ENCODE measurements at places on chromosomes 12 and 14.
A peak's percentile ranks its signal among the peaks of the same experiment; 100 is the strongest.

GRCh38 chr14:77406718-77407117 lies 16.6 kb downstream of the NOXRED1 start:
- DNase-seq = no peak

- no peak for DNase-seq
Measured at GRCh38 chr14:67576216-67576955, 23.7 kb downstream of the PIGH start.

- DNase-seq = no peak
Measured at GRCh38 chr12:71684081-71684480, 1.8 kb upstream of the TMEM19 start.

- peak; percentile 7 for DNase-seq
Measured at GRCh38 chr14:104085032-104085888, at the start of gene ASPG. ASPG (plus strand) TSS chr14:104085700; CDS start chr14:104085771, 71 bp downstream.

GRCh38 chr14:104443391-104444158 lies 136.0 kb upstream of the C14orf180 start:
- DNase-seq = no peak

DNA sequence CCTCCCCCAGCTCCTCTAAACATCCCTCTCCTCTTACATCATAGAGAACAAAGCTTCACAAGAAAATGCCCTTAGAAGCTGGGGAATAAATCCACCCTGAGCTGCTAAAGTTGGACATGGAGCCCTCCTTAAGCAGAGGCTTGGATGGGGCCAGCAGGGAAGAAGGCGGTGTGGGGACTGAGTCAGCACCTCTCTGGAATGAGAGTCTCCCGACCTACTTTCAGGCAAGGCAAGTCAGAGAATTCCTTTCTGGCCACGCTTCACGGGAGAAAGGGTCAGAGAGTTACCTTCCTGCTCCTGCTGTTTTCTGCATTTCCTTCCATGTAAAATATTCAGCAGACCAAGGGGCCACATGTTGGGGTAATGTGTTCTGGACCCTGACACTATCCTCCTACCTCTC lies 113.3 kb upstream of the PRB2 start:
- no peak for DNase-seq

DNA sequence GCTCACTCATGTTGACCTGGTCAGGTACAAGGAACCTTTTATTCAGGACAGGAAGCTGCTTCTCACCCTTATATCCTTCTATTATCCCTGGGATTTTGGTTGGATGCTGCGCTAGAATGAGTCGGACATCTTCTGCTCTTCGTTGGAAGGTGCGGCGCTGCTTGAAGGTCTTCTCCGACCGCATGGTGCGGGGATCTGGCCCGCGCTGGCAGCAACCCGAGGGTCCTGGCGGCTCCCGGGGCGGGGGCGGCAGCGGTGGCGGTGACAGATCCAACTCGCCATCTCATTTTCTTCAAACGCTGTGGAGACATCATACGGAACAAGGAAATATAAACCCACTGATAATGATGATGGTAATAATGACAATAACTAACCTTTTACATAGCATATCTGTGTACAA lies 126.3 kb downstream of the ATXN7L3B start:
- no peak for DNase-seq

- no peak for DNase-seq
Measured at GRCh38 chr14:86321151-86321550, 791.2 kb downstream of the FLRT2 start.

- DNase-seq = peak; percentile 49
Measured at GRCh38 chr12:694734-695503, 31.7 kb upstream of the NINJ2 start.

GRCh38 chr12:54549774-54550451 lies 512 bp downstream of the PDE1B start:
- DNase-seq = peak; percentile 29

DNA sequence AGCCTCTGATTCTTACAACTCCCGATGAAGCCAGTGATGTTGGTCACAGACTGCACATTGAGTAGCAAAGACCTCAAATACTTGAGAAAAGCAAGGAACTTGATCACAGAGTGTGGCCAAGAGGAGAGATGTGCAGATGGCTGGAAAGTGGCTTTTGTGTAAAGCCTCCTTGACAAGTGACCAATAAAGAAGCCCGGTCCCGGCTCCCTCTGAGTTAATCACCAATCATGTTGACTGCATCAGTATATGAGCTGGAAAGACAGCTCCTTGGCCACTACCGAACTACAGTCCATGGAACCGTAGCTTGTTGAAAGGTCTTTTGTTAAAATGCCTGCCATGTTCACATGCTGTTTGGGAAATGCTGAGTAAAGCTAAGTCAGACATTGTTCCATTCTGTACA lies 23.7 kb upstream of the SERPINA6 start:
- DNase-seq = no peak

DNA sequence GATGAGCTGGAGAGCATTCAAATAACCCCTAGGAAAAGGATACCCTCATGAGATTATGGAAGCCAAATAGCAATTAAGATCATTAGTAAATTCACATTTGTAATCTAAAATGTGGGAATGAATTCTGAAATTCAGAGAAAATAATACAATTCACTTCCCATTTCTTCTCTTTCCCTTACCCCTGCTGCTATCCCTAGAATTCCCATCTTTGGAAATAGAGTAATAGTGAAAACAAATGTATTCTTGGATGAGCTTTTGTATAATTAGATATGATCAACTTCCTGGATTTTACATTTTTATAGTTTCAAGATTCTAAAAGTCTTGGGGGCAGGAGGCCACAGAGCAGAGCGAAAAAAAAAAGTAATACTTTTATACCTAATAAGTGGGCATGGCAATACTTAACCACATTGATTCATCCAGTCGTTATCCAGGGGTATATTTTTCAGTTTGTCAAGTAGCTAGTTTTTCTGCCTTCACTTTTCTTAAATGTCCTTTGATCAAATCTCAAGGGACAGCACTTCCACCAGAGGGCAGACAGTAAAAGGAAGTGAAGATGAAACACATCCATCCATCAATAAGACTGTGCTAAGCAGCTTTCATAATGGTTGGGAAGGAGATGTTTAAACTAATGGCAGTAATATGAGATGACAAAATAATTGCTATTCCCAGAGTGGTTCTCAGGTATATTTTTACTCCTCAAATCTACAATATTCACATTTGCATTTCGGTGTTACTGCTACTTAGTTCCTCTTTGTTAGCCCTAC lies 401.3 kb downstream of the DIO2 start:
- DNase-seq = no peak

DNA sequence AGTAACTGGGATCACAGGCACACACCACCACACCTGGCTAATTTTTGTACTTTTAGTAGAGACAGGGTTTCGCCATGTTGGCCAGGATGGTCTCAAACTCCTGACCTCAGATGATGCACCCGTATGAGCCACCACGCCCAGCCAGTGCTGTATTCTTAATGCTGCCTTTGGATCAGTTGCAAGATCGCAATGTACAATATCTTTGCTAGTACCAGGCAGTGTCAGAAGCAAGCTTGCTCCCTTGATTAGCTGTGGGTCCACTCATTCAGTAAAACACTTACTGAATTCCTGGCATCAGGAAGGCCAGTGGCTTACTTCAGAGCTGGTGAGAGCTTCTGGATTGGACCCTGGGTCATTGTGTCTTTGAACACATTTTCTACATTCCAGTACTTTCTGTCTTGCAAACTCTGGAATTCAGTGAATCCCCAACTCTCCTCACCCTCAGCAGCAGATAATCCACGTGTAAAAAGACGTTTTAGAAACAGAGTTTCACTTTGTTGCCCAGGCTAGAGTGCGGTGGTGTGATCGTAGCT lies 1183.7 kb downstream of the AACS start:
- no peak for DNase-seq

DNA sequence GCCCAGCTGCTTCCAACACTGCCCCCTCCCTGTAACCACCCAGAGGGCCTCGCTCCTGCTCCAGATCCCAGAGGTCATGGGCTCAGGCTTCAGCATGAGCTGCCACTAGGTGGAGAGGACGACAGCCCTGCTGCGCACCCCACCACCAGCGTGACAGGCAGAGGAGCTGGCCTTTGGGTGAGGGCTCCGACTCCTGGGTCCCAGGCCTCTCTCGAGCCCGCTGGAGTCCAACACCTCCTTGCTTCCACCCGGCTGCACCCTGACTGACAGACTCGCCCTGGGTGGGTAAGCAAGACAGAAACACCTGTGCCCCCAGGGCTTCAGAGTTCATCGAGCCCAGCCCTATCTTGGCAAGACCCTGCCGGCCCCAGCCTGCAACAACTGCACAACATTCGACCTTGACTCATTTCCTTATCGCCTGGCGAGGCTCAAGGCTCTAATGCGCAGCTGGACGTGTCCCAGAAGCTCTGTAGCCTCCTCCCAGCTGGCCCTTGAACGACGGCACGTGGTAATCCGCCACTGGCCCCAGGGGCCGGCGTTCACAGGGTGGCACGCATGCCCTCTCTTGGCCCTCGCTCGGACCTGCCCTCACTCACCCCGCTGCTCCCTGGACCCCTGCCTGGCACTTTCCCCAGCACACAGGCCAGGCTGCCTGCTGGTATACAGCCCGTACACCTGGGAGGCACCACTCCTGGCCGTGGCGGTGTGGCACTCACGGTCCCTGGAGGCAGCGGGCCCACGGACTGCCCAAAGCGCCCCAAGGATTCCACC lies 28.0 kb downstream of the VPS37B start:
- DNase-seq = no peak

DNA sequence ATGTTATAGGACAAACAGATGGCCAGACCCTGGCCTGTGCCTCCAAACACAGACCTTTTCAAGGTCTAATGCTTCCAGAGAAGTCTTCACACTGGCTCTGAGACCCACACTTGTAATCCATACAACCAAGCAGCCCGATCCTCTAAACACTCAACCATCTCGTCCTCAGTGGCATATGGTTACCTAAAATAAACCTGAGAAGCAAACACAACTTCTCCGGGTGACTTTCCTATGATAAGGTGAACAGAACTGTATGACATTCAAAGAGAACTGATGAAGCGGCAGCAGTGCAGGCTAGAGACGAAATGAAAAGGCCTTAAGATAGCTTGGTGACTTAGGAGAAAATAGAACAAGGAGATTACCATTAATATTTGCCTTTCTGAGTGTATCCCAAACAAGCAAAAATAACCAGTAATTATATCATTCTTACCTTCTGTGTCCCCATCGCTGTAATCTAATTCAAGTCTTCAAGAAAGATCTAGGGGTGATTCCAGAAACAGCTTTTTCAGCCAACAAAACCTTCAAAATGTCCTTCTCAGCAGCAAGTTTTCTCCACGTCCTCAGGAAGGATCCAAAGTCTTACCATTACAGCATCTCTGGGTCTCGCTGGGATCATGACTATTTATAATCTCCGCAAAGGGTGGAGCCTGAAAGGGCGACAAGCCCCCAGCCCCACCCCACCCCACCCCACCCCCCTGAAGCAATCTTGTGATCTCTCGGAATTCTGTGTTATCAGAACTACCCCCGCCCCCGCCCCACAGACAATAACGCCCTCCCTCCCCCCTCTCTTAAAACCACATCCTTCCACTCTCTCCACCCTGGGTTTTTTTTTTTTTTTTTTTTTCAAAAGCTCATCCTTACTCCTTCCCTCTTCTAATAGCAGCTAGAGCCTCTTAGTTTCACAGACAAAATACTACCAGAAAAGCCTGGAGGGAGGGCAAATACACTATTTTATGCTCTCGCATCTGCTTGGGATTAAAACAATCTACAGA lies at the start of gene SLC2A3:
Gene SLC2A3, minus strand, starts transcription at position 598 of the 992 bp plus-strand sequence. Its CDS starts 153 bp downstream, at position 445.
- DNase-seq = peak; percentile 41

DNA sequence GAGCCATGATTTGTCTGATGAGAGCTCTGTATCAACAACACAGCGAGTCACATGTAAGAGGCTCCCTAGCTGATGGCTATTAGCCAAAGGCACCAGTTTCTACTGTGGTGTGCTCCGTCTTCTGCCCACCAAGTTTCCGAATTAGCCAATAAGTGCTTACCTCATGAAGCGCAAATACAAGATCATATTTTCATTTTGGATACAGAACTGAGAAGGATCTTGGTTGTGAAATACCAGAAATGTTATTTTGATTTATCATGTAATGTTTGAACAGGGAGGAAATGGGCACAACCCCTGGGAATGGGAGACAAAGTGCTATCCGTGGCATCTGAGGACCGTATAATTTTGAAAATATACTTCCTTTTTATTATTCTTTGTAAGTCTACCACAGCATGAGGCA lies 234.3 kb downstream of the DACT1 start:
- DNase-seq = no peak

- no peak for DNase-seq
Measured at GRCh38 chr12:4762773-4763172, 42.6 kb downstream of the GALNT8 start.

GRCh38 chr14:23776296-23776695 lies 140.1 kb downstream of the DHRS2 start:
- DNase-seq = no peak

DNA sequence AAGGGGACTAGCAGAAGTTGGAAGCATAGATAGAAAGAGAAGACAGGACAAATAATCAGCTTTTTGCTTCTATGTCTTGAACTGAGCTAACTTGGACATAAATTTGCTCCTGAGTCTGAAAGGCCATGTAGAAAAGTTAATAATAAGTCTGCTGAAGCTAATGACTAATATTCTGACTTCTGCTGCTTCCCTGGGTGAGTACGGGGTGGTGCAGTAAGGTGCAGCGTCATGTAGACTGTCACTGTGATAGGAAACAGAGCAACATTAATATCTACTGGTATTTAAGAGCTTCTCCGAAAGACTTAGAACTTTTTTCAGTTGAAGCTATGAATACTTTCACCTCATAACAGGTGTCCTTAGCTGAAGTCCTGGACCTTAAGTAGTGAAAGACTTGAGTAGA lies 34.1 kb upstream of the CPM start:
- DNase-seq = no peak

DNA sequence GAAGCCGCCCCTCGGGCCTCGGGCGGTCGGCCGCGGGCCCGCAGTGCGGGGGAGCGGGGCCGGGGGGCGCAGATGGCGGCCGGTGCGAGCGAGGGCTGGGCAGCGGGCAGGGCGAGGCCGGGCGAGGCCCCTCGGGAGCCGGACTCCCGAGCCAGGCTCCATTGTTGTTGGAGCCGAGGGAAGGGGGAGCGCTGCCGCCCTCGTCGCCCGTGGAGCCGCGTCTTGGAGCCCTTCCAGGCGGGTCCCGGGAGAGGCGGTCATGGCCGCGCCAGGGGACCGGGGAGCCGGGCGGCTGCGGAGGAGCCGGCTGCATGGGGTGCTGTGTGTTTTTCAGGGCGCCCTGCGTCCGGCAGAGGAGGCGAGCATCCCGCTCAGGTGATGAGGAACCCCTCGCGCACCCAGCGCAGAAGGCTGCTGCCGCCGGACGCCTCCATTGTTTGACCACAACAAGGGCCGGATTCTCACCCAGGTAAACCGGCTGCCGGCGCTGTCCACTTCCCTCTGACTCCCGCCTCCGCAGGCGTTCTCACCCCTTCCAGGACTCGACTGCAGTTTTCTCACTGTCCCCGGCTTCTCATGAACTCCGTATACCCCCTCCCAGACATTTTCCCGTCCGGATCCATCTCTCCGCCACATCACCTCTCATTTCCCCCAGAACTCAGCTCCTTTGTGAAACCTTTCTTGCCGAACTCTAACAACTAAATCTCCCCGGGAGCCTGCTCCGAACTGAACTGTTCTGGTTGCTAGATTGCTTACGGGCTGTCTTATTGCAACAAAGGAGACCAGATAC lies 732 bp downstream of the ZNF664 start:
- peak; percentile 42 for DNase-seq

GRCh38 chr14:97442363-97442762 lies 645.2 kb downstream of the VRK1 start:
- DNase-seq = no peak

All from head of caudate nucleus (tissue), 42 donors.